ENCODE measurements at places on chromosomes 6 and 20.

GRCh38 chr6:112231164-112231563, 23.2 kb downstream of the LAMA4 start:
- H3K27me3 ChIP-seq, result no peaks in the 10 kb centered on the region
- H3K4me1 ChIP-seq, result peaks cover 7% of the 10 kb centered on the region
- DNase-seq, result no peak
- H3K27ac ChIP-seq, result no peak overlapping the region

DNA sequence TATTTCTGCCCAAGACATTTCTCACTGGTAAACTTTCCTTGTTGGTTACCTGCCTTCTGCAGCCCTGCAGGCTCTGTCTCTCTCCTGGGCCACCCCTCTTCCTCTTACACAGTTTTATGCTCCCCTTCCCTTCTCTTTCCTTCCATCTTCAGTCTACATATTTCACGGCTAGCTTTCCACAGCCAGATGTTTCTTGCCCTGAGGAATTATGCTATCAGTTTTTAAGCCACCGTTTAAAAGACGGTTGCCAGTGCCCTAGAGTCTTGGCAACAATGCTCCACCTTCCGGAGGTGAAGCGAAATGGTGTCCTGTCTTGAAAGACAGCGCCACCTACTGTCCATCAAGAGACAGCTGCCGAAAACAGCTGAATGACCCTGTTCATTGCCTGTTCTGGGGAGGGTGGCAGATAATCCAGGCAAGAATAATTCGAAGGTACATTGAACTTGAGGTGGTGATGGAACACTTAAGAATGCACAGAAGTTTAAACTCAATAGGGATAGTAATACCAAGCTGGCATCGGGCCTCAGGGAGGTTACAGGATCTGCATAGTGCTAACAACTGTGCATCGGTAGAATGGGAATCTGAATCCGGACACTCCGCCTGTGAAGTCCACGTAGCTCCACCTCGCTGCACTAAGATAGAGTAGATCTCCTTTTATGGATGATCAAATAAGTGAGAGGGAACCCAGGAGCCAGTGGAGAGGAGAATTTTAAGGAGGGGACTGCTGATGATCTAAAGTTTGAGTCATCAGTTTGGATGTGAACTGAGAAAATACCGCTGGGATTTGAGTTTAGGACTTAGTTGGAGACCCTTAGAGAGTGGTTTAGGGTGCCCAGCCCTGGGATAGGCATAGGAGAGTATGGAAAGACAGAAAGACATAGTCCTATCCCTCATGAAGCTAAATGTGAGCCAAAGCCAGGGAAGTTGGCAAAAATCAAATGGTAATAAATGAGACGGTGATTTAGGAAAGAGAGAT, 4.8 kb upstream of the TRIM40 start:
- no peak overlapping the region for H3K4me3 ChIP-seq
- peak; percentile 57 for DNase-seq
- H3K27ac ChIP-seq, result no peak overlapping the region
- H3K36me3 ChIP-seq, result no peaks in the 10 kb centered on the region

DNA sequence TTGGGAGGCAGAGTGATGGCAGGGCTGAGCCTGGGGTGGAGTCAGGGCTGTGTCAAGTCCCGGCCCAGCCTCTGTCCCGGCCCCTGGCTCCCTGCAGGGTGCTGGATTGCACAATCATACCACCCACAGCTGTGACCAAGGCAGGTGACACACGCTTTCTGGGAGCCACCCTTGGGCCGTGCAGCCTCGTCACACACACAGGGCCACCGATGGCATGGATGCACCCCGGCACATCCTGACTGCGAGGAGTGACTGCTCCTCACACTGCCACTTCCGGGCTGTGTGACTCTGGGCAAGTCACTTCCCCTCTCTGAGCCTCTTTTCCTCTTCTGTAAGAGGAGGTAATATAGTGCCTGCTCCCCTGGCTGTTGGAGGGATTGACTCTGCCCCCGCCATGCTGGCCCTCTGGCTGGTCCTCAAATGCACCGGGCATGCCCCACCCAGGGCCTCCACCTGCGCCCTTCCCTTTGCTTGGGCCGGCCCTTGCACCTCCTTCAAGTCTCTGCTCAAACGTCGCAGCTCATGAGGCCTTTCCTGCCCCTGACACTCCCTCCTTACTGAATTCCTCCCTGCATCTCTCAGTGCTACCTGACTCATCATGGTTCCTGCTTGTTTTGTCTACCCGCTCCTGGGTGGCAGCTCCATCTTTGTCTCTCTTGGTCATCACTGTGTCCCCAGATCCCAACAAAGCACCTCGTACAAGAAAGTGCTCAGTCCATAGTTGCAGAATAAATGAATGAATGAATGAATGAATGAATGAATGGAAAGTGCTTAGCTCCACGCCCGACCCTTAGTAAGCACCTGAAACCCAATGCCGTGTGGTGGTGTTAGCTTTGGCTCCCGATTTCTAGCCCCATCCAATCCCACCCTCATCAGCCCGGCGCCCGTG, 93.5 kb downstream of the CEBPB start:
- peaks cover 16% of the 10 kb centered on the region for H3K4me1 ChIP-seq
- H3K36me3 ChIP-seq, result no peaks in the 10 kb centered on the region
- H3K4me3 ChIP-seq, result no peak overlapping the region
- no peak for DNase-seq
- H3K27ac ChIP-seq, result no peak overlapping the region
- H3K27me3 ChIP-seq, result no peaks in the 10 kb centered on the region

GRCh38 chr6:52551483-52552277, 25.2 kb downstream of the TRAM2 start:
- H3K27ac ChIP-seq, result peak overlapping the region; percentile 19
- peaks cover 31% of the 10 kb centered on the region for H3K4me1 ChIP-seq
- no peaks in the 10 kb centered on the region for H3K27me3 ChIP-seq
- H3K4me3 ChIP-seq, result peak overlapping the region; percentile 15
- H3K36me3 ChIP-seq, result no peaks in the 10 kb centered on the region
- DNase-seq, result no peak

GRCh38 chr20:54086507-54087039, 16.2 kb upstream of the BCAS1 start:
- no peak for DNase-seq
- H3K27me3 ChIP-seq, result no peaks in the 10 kb centered on the region
- no peaks in the 10 kb centered on the region for H3K36me3 ChIP-seq
- H3K27ac ChIP-seq, result no peak overlapping the region

DNA sequence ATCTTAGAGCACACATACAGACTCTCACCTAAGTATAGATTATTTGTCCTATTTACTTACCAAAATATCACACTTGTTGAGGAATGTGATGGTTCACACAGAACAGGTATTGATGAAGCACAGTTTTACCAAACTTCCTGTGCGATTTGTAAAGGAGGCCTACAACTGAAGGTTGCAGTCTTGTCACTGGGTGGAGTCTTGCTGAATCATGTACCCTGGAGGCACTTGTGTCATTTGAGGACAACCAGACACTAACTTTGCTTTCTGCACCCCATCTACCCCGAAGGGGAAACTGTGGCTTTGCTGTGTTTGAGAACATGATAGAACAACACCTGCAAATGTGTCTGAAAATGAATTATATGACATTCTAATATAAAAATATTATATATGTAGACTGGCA, 32.4 kb upstream of the HINT3 start:
- peaks cover 4% of the 10 kb centered on the region for H3K36me3 ChIP-seq
- no peak overlapping the region for H3K4me3 ChIP-seq
- H3K27ac ChIP-seq, result peak overlapping the region; percentile 42
- peaks cover 26% of the 10 kb centered on the region for H3K4me1 ChIP-seq

GRCh38 chr6:72386324-72386723, 235.5 kb upstream of the KCNQ5 start:
- no peak overlapping the region for H3K27ac ChIP-seq
- H3K36me3 ChIP-seq, result no peaks in the 10 kb centered on the region
- H3K27me3 ChIP-seq, result no peaks in the 10 kb centered on the region

GRCh38 chr6:170370416-170370815, 63.9 kb downstream of the FAM120B start:
- no peak overlapping the region for H3K4me3 ChIP-seq
- peaks cover 9% of the 10 kb centered on the region for H3K36me3 ChIP-seq
- H3K4me1 ChIP-seq, result no peaks in the 10 kb centered on the region
- no peaks in the 10 kb centered on the region for H3K27me3 ChIP-seq
- no peak overlapping the region for H3K27ac ChIP-seq
- DNase-seq, result no peak

DNA sequence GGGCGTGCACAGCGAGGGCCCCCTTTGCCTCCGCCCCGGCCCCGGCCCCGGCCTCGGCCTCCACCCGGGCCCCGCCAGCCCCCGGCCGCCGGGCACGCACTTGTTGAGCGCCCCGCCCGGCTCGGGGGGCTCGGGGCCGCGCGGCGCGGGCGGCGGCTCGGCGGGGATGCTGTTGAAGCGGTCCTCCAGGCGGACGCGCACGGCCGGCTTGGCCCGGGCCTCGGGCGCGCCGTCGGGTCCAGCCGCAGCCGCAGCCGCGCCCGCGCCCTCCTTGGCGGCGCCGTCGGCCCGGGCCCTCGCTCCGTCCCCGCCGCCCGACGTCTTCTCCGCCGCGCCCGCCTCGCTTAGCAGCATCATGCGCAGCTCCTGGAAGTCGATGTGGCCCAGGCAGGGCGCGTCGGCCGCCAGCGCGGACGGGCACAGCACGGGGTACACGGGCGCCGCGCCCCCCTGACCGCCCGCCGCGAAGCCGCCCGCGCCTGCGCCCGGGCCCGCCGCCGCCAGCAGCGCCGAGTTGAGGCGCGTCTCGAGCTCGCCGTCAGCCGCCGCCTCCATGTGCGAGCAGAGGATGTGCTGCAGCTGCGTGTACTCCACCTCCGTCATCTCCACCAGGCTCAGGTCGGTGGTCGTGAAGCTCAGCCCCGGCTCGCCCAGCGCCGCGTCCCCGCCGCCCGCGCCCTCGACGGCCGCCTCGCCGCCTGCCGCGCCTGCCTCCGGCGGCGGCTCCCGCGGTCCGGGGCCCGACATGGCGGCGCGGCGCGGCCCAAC, 514 bp downstream of the TCFL5 start:
- no peaks in the 10 kb centered on the region for H3K36me3 ChIP-seq
- peak overlapping the region; percentile 50 for H3K4me3 ChIP-seq
- no peak for DNase-seq
- H3K4me1 ChIP-seq, result peaks cover 28% of the 10 kb centered on the region
- no peaks in the 10 kb centered on the region for H3K27me3 ChIP-seq
- H3K27ac ChIP-seq, result peak overlapping the region; percentile 52

GRCh38 chr20:19937218-19937617, 79.9 kb upstream of the NAA20 start:
- H3K36me3 ChIP-seq, result peaks cover 9% of the 10 kb centered on the region
- peaks cover 35% of the 10 kb centered on the region for H3K4me1 ChIP-seq
- peak overlapping the region; percentile 97 for H3K27ac ChIP-seq
- no peaks in the 10 kb centered on the region for H3K27me3 ChIP-seq
- H3K4me3 ChIP-seq, result peak overlapping the region; percentile 88

DNA sequence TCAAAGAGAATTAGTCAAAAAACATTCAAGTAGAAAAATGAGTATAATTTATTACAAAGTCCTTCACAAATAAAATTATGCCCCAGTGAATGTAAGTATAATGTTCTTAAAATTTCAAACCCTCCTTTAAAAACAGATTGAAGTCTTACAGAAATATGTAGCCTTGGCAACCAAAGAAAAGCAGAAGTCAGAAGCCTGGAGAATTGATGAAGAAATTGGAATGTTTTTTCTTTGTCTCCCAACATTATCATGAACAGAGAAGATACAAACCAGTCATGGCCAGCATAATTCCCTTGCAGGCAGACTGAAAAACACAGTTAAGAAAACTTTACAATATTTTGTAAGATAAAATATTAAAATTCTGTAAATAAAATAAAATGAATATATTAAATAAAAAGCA, 221.9 kb downstream of the TBC1D32 start:
- no peaks in the 10 kb centered on the region for H3K27me3 ChIP-seq
- H3K36me3 ChIP-seq, result no peaks in the 10 kb centered on the region
- H3K4me3 ChIP-seq, result no peak overlapping the region
- no peaks in the 10 kb centered on the region for H3K4me1 ChIP-seq
- DNase-seq, result no peak

GRCh38 chr6:150420926-150421325, 52.1 kb downstream of the IYD start:
- H3K27ac ChIP-seq, result no peak overlapping the region
- DNase-seq, result no peak
- H3K4me1 ChIP-seq, result peaks cover 2% of the 10 kb centered on the region
- H3K36me3 ChIP-seq, result no peaks in the 10 kb centered on the region
- H3K27me3 ChIP-seq, result no peaks in the 10 kb centered on the region
- H3K4me3 ChIP-seq, result no peak overlapping the region

DNA sequence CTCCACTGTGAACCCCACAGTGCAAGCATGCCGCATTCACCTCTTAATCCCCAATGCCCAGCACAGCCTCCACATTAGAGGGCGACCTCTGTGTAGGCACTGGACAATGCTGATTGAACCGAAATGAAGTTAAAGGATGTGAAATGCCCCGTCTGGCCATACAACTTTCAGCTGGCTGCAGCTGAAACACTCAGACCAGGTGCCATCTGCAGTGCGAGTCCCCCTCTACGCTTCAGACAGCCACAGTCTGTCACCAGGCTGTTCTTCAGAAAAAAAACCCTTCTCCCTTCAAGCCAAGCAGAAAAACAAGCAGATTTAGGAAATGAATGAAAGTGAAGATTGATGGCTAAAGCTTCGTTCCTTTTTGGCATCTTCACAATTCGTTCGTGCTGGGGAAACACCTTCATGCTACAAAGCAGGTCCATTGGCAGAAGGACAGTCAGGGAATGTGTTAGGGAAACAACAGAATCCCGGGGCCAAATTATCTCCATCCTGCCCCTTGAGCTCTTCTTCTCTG, 44.7 kb downstream of the TNFAIP3 start:
- H3K27ac ChIP-seq, result no peak overlapping the region
- no peak overlapping the region for H3K4me3 ChIP-seq

DNA sequence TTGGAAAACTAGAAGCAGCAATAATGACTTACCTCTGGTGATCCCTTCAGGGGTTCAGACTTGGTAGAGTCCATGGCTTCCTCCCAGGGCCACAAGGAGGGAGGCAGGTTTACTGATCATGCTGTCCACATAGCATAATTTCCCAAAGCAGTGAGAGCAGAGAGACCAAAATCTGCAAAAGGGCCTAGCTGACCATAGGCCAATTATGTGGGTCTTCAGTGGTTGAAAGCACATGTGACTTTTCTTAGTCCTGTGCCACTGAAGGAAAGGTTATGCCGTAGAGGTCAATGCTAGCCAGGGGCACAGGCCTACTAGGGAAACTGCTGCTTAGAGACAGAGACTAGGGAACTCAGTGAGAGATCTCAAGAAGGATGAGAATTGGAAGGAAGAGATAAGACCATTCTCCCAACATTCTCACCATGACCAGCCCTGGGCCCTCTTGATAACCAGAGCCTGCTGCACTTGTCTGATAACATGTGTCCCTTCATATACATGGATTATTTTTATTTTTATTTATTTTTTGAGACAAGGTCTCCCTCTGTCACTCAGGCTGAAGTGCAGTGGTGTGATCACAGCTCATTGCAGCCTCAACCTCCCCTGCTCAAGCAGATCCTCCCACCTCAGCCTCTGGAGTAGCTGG, 2.0 kb upstream of the GTPBP2 start:
- no peak overlapping the region for H3K4me3 ChIP-seq
- no peak for DNase-seq
- H3K4me1 ChIP-seq, result peaks cover 30% of the 10 kb centered on the region
- no peaks in the 10 kb centered on the region for H3K27me3 ChIP-seq

GRCh38 chr20:10625641-10626040, 48.2 kb downstream of the JAG1 start:
- peaks cover 47% of the 10 kb centered on the region for H3K4me1 ChIP-seq
- no peaks in the 10 kb centered on the region for H3K27me3 ChIP-seq
- H3K36me3 ChIP-seq, result no peaks in the 10 kb centered on the region
- no peak for DNase-seq
- H3K4me3 ChIP-seq, result no peak overlapping the region

- H3K27me3 ChIP-seq, result no peaks in the 10 kb centered on the region
- no peak overlapping the region for H3K27ac ChIP-seq
- no peak overlapping the region for H3K4me3 ChIP-seq
- H3K4me1 ChIP-seq, result no peaks in the 10 kb centered on the region
- H3K36me3 ChIP-seq, result no peaks in the 10 kb centered on the region
- no peak for DNase-seq
These were observed 56.4 kb downstream of the TTI1 start for GRCh38 chr20:37976887-37977286.
